Testis (tissue), 5 donors: ENCODE measurements at places on chromosomes 1 and 21. TPM values are rescaled to one million over a fixed set of nuclear protein-coding genes. Genes with fewer than 3 reads are reported as not detected.

Gene EFCAB7
- total RNA-seq = 15.2 TPM

Gene GNG12
- total RNA-seq = 46.0 TPM

Gene SOD1
- 170 TPM for total RNA-seq

Gene VASH2
- 9.5 TPM for total RNA-seq

Gene CLCA4
- total RNA-seq = 0.63 TPM

Gene LCE1C
- total RNA-seq = not detected

Gene PRRX1
- total RNA-seq = 28.5 TPM

DNA sequence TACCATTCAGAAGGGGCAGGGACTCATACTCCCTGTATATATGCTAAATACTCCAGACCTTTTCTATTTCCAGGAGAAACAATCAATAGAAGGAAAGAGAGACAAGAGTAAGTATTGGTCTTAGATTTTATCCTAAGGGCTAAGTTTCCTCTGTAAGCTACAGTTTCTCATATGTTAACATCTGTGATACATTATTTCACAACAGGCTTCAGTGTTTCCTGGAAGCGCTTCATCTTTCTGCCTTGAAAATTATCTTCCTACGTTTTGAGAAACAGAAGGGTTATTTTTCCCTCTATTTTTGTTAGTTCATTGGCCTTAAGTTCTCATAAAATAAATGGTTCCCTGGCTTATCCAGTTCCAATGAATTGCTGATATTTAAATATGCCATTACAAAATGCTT, 15.6 kb downstream of the FMO1 start:
- no peak overlapping the region for H3K4me3 ChIP-seq
- H3K27me3 ChIP-seq = no peaks in the 10 kb centered on the region
- H3K4me1 ChIP-seq = peaks cover 4% of the 10 kb centered on the region
- no peak for DNase-seq
- no peak overlapping the region for H3K27ac ChIP-seq

GRCh38 chr1:151790071-151790939, at the start of gene TDRKH:
Gene TDRKH, minus strand, starts transcription at chr1:151790500. Its CDS starts 7,478 bp downstream, at chr1:151783022.
- peak within 1 kb of the TSS; percentile 79 for H3K4me3 ChIP-seq
- DNase-seq = peak; percentile 99
- no peaks in the 10 kb centered on the region for H3K36me3 ChIP-seq

GRCh38 chr1:173210716-173211231, 3.6 kb upstream of the TNFSF4 start:
- no peaks in the 10 kb centered on the region for H3K36me3 ChIP-seq
- DNase-seq = no peak
- no peaks in the 10 kb centered on the region for H3K27me3 ChIP-seq
- no peak overlapping the region for H3K4me3 ChIP-seq
- no peaks in the 10 kb centered on the region for H3K4me1 ChIP-seq
- no peak overlapping the region for H3K27ac ChIP-seq

GRCh38 chr1:228487336-228488124, at the start of gene RNF187:
Gene RNF187, plus strand, starts transcription at chr1:228487382.
- H3K4me1 ChIP-seq = peaks cover 10% of the 10 kb centered on the region
- no peaks in the 10 kb centered on the region for H3K27me3 ChIP-seq
- no peak for DNase-seq
- H3K36me3 ChIP-seq = no peaks in the 10 kb centered on the region
- H3K27ac ChIP-seq = peak within 1 kb of the TSS; percentile 99

- no peak overlapping the region for H3K4me3 ChIP-seq
- DNase-seq = no peak
- H3K27ac ChIP-seq = no peak overlapping the region
These were observed 94.4 kb downstream of the ITPKB start for GRCh38 chr1:226644541-226645176.

DNA sequence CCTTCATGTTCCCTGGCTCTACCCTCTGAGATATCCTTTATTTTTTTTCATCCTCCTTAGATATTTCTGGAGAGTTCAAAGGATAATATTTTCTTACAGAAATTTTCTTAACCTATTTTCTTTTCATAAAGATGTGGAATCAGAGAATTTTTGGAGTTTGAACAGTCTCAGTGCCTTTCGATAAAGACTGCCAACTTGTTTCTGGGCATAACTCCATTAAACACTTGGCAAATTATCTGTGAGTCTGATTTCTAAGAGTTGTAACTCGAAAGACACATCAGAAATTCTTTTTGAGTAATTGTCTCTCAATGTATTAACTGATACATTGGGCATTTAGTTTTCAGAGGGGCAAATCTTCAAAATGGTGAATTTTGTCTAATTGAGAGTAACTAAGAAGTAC, 1255.6 kb downstream of the NCAM2 start:
- H3K36me3 ChIP-seq = no peaks in the 10 kb centered on the region
- no peak overlapping the region for H3K27ac ChIP-seq
- H3K27me3 ChIP-seq = no peaks in the 10 kb centered on the region

DNA sequence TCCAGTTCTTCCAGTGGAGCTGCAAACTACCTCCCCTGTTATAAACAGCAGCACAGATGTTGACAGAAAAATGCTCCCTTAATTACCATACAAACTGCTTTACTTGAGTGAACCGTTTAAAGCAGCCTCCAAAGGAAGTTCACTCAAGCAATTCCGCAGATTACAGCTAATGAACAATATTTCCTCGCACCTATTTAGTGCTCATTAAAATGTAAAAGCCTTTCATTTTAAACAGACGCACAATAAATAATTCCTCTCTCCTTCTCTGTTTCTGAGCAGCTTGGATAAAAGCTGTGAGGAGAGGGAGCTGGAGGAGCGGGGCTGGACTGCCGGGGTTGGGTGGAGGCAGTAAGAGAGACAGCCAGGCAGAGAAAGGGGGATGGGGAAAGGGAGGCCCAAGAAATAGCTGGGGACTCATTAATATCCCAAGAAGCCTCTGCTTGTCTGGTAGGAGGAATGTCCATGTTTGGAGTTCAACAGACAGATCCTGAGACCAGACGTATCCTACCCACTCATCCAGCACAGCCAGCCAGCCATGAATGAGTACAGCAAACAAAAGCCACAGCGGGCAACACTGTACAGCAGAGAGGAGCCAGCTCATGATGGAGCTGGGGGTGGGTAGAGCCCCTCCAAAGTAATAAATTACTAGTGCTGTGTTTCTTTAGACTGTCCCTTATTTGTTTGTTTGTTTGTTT, 227.7 kb downstream of the GPATCH2 start:
- no peak overlapping the region for H3K4me3 ChIP-seq
- no peaks in the 10 kb centered on the region for H3K4me1 ChIP-seq
- no peak for DNase-seq
- H3K27me3 ChIP-seq = no peaks in the 10 kb centered on the region
- no peaks in the 10 kb centered on the region for H3K36me3 ChIP-seq
- no peak overlapping the region for H3K27ac ChIP-seq

GRCh38 chr1:213585402-213585801, 402.4 kb upstream of the PROX1 start:
- H3K4me3 ChIP-seq = no peak overlapping the region
- H3K27ac ChIP-seq = no peak overlapping the region
- H3K36me3 ChIP-seq = no peaks in the 10 kb centered on the region
- H3K4me1 ChIP-seq = no peaks in the 10 kb centered on the region
- DNase-seq = no peak

GRCh38 chr1:29436181-29436785, 200.0 kb downstream of the PTPRU start:
- H3K36me3 ChIP-seq = no peaks in the 10 kb centered on the region
- H3K4me3 ChIP-seq = no peak overlapping the region
- H3K27me3 ChIP-seq = no peaks in the 10 kb centered on the region
- no peak for DNase-seq
- H3K27ac ChIP-seq = no peak overlapping the region

DNA sequence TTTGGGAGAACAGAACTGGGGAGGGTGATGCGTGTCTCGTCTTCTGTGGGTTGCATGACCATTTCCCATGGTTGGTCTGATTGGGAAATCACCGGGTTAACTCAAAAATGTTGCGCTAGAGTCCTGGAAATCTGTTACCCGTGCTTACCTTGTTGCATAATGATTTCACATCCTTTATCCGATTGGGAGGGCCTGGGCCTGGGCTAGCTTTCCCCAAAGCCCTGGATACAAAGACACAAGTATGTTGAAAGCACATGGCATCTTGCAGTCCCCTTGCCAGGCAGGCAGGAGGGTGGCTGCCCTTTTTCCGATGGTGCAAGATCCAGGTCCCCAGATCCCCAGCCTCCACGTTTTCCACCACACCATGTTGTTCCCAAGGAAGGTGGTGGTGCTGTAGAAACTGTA, 582 bp downstream of the TRPM2 start:
- H3K36me3 ChIP-seq = no peaks in the 10 kb centered on the region
- H3K27me3 ChIP-seq = no peaks in the 10 kb centered on the region
- no peak for DNase-seq
- no peaks in the 10 kb centered on the region for H3K4me1 ChIP-seq
- no peak overlapping the region for H3K4me3 ChIP-seq

DNA sequence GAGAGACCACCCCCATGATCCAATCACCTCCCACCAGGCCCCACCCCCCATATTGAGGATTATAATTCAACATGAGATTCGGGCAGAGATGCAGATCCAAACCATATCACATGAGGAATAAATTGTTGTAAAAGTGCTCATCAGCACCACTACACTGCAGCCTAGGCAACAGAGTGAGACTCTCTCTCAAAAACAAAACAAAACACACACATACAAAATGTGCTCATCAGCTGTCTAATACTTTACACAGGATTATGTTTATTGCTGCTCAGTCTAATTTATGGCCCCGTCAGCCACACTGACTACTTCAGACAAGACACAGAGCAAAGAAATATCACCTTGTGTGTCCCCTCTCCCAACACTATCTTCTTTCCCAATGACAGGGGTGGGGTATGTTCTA, 72.9 kb upstream of the PPM1J start:
- H3K27ac ChIP-seq = no peak overlapping the region
- H3K27me3 ChIP-seq = no peaks in the 10 kb centered on the region
- H3K36me3 ChIP-seq = no peaks in the 10 kb centered on the region
- H3K4me3 ChIP-seq = no peak overlapping the region

- no peaks in the 10 kb centered on the region for H3K27me3 ChIP-seq
- no peak overlapping the region for H3K4me3 ChIP-seq
- H3K27ac ChIP-seq = no peak overlapping the region
- DNase-seq = no peak
- H3K36me3 ChIP-seq = no peaks in the 10 kb centered on the region
These were observed 2.8 kb upstream of the ADAMTSL4 start for GRCh38 chr1:150546294-150546937.

GRCh38 chr1:3021233-3021671, at the start of gene ACTRT2:
Gene ACTRT2, plus strand, starts transcription at chr1:3021467. Its CDS starts 220 bp downstream, at chr1:3021687.
- no peak within 1 kb of the TSS for H3K27ac ChIP-seq
- no peak for DNase-seq
- no peaks in the 10 kb centered on the region for H3K4me1 ChIP-seq
- H3K4me3 ChIP-seq = no peak within 1 kb of the TSS
- H3K36me3 ChIP-seq = no peaks in the 10 kb centered on the region
- no peaks in the 10 kb centered on the region for H3K27me3 ChIP-seq

- no peaks in the 10 kb centered on the region for H3K4me1 ChIP-seq
- no peak overlapping the region for H3K27ac ChIP-seq
- no peaks in the 10 kb centered on the region for H3K27me3 ChIP-seq
- H3K4me3 ChIP-seq = no peak overlapping the region
- no peak for DNase-seq
These were observed 42.0 kb downstream of the LRRN2 start for GRCh38 chr1:204643503-204643902.

- H3K27me3 ChIP-seq = no peaks in the 10 kb centered on the region
- H3K36me3 ChIP-seq = no peaks in the 10 kb centered on the region
- peaks cover 9% of the 10 kb centered on the region for H3K4me1 ChIP-seq
- no peak overlapping the region for H3K4me3 ChIP-seq
- no peak overlapping the region for H3K27ac ChIP-seq
- no peak for DNase-seq
These were observed 103.6 kb upstream of the RAB4A start for GRCh38 chr1:229167318-229167717.

DNA sequence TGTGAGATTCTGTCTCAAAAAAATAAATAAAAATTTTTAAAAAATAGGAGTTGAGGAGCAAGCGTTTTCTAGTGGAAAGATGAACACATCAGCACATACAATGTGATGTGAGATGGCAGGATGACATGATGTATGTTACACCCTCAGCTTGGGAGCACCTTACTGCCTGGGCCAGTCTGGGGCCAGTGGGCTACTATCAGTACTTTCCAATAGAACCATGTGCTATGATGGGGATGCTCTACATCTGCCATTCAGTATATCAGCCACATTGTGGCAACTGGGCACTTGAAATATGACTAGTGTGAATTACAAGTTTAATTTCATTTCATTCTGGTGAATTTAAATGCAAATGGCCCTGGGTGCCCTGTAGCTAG, 156.0 kb downstream of the PGBD5 start:
- no peak overlapping the region for H3K4me3 ChIP-seq
- DNase-seq = no peak
- peaks cover 5% of the 10 kb centered on the region for H3K4me1 ChIP-seq
